ENCODE measurements at places on chromosomes 11 and 22.

GRCh38 chr11:113615098-113615497 is 91.0 kb downstream of the TMPRSS5 start:
- DNase-seq = no peak

- no peak for DNase-seq
Observed at GRCh38 chr11:86418917-86419316, 44.2 kb downstream of the CCDC81 start.

DNA sequence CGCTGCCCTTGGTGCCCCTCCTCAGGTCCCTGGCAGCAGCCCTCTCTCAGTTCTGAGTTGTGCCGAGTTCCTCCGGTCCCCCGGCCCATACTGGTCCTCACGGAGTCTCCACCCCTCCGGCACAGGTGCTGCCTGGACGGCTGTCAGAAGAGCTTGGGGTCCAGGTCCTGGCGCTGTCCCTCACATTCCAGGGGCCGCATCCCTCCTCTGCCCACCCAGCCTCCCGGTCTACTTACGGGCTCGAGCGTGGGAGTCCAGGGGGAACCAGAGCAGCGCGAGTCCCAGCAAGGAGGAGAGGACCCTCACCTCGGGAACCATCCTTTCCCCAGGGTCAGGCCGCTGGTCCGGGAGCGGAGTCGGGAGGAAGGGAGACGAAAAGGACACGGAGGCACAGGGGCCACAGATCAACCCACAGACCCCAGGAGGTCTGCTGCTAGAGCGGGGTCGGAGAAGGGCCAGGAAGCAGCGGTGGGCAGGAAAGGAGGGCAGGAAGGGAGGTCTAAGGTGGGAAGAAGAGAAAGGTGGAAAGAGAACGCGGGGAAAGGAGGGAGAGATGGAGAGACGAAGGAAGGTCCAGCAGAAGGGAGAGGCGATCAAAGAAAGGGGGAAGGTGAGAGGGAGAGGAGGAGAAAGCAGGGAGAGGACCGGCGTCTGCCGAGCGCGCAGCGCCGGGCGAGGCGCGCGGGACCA is 510 bp downstream of the CHRDL2 start:
- no peak for DNase-seq

GRCh38 chr11:115926138-115926537 is 421.9 kb upstream of the CADM1 start:
- no peak for DNase-seq
